ENCODE measurements at places on chromosomes 2 and 18.

GRCh38 chr2:161321944-161322648 lies 13.9 kb downstream of the PSMD14 start:
- DNase-seq: no peak

- DNase-seq: no peak
Measured at GRCh38 chr2:60371219-60371618, 182.2 kb downstream of the BCL11A start.

GRCh38 chr2:11140492-11140891 lies 14.8 kb upstream of the SLC66A3 start:
- DNase-seq: no peak

GRCh38 chr2:127181851-127182250 lies 38.2 kb downstream of the CYP27C1 start:
- no peak for DNase-seq

GRCh38 chr2:120847700-120848321 lies 112.1 kb downstream of the GLI2 start:
- no peak for DNase-seq

DNA sequence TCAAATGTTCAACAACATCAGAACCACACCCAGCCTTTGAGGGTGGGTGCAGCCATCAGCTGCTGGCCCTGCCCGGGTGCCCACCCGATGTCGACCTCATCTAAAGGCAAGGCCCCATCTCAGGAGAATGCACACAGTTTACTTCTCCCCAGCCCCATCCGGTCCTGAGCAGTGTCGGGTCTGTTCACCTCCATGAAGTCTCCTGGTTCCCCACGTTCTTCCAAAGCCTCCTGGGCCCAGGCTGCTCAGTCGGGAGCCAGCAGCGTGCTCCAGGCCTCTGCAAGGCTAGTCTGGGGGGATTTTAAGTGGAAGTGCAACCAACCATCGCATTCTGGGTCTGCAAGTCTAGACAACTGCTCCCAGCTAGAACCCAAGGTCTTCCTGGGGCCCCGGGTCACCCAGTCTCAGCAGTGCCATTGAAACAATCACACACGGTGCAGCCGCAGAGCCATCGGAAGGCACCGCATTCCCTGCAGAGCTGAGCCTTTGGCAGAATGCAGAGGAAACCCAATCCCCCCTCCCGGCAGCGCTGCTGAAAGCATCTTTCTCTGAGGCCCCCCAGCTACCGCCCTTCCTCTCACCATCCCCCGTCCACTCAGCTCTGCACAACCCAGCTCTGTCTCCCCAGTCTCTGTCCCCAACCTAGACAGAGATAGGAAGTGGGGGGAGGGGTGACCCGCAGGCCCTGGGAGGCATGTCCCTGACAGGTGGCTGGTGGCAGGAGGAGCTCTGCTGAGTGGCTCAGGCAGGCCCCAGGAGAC lies 8.5 kb downstream of the ESPNL start:
- DNase-seq: no peak

GRCh38 chr2:44623622-44624351 lies 262.0 kb downstream of the CAMKMT start:
- DNase-seq: no peak

- DNase-seq: no peak
Measured at GRCh38 chr2:43391201-43391877, 164.9 kb upstream of the ZFP36L2 start.

GRCh38 chr2:169397697-169398096 lies 35.4 kb upstream of the LRP2 start:
- DNase-seq: no peak

DNA sequence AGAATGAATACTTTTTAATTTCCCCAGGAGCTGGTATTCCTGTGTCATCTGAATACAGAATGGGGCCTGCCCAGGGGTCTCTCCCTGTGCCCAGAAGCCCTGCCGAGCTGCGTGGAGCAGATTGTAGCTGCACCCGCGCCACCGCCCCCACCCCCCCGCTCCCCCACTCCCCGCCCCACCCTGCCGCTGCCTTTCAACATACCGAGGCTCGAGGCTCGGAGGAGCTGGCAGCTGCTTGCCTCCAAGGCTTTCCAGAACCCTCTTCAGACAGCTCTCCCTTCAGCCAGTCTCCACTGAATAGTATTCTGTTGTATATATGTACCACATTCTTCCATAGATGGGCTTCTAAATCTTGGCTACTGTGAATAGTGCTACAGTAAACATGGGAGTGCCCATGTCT lies 150.7 kb downstream of the TSN start:
- DNase-seq: no peak

GRCh38 chr2:210366675-210367080 lies 51.7 kb upstream of the MYL1 start:
- DNase-seq: no peak

GRCh38 chr2:175454953-175455389 lies 273.5 kb upstream of the ATP5MC3 start:
- DNase-seq: no peak

DNA sequence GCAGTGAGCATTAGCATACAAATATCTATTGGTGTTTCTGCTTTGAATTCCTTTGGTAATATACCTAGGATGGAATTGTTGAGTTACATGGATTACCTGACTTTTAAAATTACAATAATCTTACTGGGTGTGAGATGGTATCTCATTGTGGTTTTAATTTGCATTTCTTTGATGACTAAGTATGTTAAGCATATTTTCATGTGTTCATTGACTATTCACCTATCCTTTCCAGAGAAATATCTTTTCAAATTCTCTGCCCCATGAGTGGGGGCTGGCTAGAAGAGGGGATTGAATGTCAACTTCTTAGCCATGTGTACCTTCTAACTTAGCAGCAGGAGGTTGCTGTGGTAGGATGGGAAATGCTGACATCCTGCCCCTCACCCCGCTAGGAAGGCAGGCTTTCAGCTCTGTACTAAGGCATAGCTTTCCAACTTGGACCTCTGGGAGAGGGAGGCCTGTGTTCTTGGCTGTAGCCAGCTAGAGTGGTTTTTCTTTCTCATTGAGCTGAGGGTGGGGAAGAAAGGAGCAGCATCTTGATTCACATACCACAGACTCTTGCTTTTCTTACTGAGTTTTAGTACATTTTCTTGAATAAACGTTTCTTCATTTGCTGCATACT lies 63.3 kb upstream of the TTC27 start:
- no peak for DNase-seq

DNA sequence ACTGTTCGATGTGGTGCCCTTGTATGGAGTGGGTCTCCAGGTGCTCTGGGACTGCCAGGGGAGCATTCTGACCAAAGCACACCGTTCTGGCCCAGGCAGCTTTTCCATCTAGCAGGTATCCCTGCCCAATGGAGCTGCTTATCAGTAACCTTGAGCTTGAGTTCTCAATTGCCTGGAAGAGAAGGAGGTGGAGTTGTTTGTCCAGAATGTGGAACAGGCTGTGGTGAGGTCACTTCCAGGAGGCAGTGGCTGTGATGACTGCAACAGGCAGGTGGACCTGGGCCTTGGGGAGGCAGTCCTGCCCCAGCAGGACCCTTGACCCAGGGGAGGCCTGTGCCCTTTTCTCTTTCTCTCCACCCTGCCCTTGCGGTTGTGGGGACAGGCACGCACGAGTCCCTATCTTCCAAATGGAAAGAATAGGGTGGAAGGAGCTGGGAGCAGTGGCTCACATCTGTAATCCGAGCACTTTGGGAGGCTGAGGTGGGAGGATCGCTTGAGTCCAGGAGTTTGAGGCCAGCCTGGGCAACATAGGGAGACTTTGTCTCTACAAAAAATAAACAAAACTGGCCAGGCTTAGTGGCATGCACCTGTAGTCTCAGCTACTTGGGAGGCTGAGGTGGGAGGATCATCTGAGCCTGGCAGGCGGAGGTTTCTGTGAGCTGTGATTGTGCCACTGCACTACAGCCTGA lies 66.2 kb upstream of the MCFD2 start:
- no peak for DNase-seq

DNA sequence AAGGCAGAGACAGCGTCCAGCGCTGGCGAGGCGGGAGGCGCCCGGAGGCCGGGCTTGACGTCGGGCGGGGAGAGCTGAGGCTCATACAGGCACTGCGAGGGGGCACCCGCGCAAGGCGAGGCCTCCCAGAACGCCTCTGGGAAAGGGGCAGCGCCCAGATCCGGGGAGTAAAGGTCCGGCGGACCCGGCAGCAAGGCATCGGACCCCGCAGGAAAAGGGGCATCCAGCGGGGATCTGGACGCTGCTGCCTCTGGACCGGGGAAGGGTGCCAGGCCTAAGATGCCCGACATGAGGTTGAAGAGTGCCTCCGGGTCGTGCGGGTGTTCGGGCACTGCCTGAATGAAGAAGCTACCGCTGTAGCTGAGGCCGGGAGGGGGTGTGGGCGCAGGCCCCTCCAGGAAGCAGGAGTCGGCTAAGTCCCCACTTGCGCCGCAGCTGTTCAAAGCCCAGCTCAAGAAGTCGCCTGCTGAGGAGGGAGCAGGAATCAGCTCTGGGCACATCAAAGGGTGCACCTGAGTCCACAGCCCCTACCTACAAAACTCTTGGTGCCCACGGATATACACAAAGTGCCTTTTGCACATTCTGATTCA lies 937 bp downstream of the EGR4 start:
- no peak for DNase-seq

GRCh38 chr2:188894979-188895378 lies 79.2 kb upstream of the COL3A1 start:
- no peak for DNase-seq

DNA sequence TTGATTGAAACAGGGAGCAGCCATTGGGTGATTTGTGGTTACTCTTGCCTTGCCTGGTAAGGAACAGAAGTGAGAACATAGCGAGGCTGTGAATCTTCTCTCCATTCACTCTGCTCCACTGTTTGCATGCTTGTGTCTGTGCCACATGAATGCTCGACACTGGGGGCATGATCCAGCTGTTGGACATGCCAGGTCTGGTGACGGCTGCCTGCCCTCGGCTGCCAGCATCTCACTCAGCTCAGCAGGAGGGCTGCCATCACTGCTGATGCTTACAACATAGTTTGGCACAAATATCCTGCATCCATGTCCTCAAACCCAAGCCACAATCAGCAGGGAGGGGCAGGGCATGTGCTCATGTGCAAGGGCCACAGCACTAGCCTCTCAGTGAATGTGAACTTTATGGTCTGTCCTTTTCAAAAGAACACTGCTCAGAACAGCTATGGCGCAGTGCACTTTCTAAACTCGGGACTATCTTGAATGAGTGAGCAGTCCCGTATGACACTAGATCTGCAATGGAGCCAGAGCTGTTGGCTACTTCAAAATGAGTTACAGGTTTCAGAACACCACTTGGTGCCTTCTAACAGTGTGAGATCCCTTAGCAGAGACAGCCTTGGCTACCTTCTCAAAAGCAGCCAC lies 126.3 kb downstream of the NRP2 start:
- no peak for DNase-seq

GRCh38 chr2:126512026-126512425 lies 143.9 kb upstream of the GYPC start:
- DNase-seq: no peak

GRCh38 chr18:35998967-35999366 lies 26.5 kb downstream of the RMP24 start:
- DNase-seq: no peak

GRCh38 chr2:175476948-175477347 lies 295.4 kb upstream of the ATP5MC3 start:
- DNase-seq: no peak

DNA sequence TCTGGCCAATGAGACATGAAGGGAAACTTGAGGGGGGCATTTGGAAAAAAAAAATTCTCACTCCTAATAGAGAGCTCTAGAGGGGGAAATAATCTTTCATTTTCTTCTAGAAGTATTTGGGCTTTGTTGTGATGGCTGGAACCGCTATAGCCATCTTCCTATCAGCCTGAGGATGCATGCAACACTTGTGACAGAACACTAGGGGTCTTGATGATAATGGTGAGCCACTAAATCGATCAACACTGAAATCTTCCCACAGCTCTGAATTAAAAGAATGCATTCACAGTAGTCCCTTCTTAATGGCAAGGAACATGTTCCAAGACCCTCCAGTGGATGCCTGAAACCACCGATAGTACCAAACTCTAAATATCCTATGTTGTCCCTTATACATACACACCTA lies 325.3 kb downstream of the LNPK start:
- DNase-seq: no peak

DNA sequence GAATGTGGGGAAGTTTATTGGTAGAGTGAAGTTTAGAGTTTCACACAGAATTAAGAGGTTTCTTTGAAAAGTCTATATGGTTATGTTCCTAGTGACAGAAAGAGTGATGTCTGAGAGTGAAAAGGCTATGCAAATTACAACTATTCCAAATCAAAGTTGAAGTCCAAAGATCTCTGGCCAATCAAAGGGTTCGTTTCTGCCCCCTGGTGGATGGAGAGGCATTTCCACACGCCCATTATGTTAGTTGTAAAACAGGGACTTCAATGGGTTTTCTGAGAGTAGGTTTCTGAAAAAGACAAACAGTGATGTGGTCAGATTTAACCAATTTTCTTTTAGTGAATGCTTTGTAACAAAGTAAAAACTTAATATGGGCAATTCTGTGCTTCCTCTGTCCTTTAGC lies 441.5 kb upstream of the POU3F3 start:
- no peak for DNase-seq

DNA sequence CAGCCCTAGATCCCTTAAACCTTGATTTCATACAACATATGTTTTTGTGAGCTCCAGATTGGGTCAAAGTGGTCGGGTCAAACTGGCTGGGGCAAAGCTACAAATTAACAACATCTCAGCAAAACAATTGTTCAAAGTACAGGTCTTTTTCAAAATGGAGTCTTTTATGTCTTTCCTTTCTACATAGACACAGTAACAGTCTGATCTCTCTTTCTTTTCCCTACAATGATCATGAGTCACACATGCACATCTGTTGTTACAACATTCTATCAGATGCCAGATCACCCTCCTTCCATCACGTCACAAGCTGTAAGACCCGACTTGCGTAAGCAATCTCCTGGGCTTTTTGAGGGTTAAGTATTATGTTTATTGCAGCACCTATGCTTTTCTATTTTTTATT lies 55.1 kb downstream of the RHOB start:
- DNase-seq: no peak

DNA sequence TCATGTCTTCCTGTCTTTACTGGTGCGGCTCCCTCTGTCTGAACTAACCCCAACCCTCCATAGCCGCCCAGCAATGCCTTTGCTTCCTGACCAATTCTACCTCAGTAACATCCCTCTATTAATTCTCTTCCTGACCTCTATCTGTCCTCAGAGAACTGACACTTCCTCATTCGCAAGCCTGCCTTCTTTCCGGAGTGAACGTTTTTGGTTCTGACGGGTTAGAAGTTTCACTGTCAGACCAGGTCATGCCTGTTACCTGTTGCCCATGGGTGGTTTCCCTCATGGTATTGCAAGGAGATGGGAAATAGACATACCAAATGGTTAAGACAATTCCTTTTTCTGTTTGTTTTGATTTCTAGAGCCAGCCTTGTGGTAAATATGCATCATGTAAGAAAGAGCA lies 453.4 kb upstream of the SLC14A2 start:
- DNase-seq: no peak

DNA sequence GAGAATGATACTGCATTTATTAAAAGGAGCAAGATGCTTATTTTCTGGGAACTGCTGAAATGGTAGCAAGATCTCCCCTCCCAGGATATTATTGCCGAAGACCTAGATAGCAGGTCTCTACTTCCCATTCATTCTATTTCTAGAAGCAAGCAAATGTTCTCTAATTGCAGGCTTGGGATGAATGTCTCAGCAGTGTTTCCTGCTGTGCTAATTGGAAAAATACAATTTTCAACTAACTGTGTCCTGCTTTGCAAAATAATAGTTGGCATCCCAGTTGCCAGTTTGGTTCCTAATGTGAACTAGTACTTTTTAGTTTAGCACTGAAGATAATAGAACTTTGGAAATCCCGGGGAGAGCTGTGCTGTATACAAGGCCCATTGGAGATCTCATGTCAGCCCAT lies 26.1 kb downstream of the SLC20A1 start:
- no peak for DNase-seq

GRCh38 chr2:168583064-168583709 lies 127.1 kb downstream of the CERS6 start:
- DNase-seq: no peak
